ENCODE measurements at places on chromosomes 16 and 17.

GRCh38 chr17:44293509-44294226 lies 14.7 kb upstream of the RUNDC3A start:
- no peak for DNase-seq

GRCh38 chr16:53804467-53804866 lies 100.5 kb downstream of the FTO start:
- DNase-seq = no peak

DNA sequence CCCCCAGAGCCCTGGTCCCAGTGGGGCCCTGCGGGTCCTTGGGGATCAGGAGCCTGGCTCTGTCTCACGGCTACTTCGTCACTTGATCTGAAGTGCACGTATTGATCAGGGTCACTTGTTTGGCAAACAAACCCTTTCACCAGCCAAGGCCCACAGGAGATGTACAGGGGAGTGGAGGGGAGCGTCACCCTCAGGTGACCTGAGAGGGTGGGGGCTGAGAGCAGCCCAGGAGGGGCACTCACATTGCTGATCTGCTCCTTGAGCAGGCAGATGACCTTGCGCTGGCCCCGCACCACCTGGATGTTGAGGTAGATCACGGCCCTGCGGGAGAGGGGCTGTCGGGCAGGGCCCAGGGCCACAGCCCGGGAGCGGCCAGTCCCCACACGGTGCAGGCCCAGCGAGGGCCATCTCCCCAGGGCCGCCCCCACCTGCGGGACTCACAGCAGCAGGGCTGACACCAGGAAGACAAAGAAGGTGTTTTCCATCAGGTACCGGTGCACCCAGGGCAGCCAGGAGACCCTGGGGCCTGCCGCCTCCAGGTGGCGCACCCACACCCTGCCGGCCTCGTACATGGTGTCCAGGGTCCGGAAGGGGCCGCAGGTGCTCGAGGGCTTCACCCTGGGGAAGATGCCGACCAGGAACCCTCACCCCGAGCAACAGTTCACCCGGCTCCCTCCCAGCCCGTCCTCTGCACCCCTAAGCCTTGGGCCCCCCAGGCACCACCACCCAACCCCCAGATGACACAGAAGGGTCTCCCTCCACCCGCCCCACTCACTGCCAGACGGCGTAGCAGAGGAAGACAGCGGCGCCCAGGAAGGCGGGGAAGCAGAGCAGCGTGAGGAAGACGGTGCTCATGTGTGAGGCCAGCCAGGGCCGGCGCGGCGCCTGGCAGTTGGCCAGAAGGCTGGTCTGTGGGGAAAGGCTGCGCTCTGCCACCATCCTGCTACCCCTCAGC lies 11.3 kb downstream of the TMC6 start:
- no peak for DNase-seq

- DNase-seq = no peak
Measured at GRCh38 chr17:50934161-50934560, 68.0 kb upstream of the TOB1 start.

GRCh38 chr16:10685709-10686108 lies 9.0 kb downstream of the TEKT5 start:
- no peak for DNase-seq

DNA sequence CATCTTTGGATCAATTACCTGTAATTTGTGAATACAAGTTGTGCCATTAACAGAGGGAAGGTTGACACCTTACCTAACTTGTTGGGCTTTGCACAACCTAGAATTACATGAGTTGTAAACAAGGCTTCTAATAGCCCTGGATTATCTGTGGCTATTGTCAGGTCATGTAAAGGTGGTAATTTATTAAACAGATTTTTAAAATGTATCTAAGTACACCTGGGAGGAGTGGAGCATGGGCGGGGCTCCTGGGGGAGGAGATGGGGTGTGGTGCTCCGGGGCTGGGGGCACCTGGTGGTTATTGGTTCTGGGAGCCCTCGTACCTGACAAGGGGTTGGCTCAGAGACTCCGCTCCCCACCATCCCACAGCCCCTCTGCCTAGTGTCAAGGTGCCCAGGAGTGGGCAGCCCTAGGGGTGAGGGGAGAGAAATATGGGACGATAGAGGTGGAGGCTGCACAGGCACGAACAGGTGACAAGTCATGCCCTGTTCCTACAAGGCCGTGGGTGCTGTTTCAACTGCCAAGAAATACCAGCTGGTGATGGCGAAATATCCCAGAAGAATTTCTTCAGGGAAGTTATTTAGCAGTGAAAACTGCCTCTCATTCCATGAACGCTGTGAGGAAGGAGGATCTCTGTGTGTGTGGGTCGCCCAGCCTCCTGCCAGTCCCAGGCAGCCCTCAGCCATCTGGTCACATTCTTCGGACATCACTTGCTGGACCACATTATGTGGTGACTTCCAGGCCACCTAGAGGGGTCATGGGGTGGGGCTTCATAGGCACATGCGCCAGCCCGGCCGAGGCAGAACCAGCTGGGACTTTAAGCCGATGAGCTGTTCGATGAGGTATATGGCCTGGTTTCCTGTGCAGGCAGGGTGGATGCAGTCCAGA lies 55.5 kb upstream of the IRX3 start:
- no peak for DNase-seq

- no peak for DNase-seq
Measured at GRCh38 chr17:48262982-48263730, 155.6 kb downstream of the SNX11 start.

DNA sequence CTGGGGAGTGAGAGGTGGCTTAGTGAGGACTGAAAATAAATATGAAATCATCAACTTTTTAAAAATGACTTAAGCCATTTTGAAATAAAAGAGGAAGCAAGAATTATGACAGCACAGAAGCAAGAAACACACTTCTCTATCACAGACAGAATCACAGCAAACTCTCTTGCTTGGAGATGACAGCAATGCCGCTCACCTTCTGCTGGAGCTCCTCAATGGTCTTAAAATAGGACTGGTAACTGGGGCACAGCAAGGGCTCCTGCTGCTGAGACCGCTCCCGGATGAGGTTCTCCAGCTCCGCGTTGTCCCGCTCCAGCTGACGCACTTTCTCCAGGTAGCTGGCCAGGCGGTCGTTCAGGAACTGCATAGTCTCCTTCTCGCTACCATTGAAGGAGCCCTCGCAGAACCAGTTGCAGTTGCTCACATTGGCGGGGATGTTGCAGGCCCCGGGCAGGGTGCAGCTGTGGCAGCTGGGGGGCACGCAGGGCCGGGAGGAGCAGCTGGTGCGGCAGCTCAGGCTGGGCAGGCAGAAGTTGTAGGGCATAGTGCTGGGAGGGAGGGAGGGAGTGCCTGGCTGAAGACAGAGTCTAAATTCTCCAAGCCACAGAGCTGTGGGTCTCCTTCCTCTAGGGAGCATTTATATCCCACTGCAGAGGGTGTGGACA lies at the start of gene KRT31:
Gene KRT31 (minus strand): TSS at position 613 of the 665 bp plus-strand sequence. CDS start 69 bp downstream, at position 544.
- DNase-seq = no peak

GRCh38 chr16:31502981-31503380 lies 5.2 kb downstream of the RUSF1 start:
- no peak for DNase-seq

GRCh38 chr17:48003417-48004151 lies 32.7 kb downstream of the CDK5RAP3 start:
- DNase-seq = no peak

- DNase-seq = no peak
Measured at GRCh38 chr17:73733517-73733916, 89.3 kb upstream of the SDK2 start.

- DNase-seq = peak; percentile 71
Measured at GRCh38 chr16:49704586-49705155, 151.2 kb downstream of the ZNF423 start.

DNA sequence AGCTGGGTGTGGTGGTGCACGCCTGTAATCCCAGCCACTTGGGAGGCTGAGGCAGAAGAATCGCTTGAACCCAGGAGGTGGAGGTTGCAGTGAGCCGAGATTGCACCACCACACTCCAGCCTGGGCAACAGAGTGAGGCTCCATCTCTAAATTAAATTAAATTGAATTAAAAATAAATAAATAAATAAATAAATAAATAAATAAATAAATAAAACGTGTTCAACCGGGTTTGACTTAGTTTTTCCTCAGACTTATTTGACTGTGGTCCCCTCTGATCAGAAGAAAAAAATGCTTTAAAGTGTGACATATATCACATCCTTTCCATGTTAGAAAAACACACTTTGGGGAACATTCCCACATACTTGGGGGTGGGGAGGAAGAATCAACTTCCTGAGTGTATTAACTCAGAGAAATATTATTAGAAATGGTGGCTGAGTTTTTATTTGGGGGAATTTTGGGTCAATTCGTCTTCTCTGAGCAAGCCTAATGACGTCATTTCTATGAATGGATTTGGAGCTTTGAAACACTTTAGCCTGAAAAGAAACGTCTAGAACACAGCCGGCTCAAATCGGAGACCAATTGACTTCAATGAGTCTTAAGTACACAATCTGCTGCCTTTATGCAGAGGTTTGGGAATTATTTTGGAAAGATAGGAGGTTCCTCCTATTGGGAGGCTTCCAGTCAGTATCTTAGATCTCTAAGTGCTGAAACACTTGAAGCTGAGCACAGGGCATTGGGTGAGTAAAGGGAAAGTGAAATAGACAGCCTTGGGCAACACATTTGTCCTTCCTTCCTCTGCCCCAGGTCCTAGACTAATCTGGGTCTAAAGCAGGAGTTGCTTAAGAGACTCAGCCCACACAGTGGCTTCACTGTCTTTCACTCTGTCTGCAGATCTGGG lies 132.6 kb downstream of the PITPNC1 start:
- no peak for DNase-seq

- no peak for DNase-seq
Measured at GRCh38 chr16:85438981-85439685, 174.0 kb upstream of the GSE1 start.

DNA sequence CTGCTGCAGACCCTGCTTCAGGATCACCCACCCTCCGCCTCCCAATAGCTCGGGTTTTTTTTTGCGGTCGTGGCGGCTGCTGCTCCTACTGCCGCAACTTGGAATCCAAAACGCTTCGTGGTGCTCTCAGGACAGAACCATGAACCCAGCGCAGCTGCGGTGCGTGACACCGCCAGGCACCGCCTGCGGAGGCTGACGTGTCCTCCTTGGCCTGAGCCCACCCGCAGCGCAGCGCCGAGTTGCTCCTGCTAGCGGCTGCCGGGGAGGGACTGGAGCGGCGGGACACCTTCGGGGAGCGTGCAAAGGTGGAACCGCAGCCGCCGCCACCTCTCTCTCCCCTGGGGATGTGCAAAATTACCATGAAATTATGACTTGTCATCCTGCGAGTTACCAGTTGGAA lies 1893.0 kb downstream of the TP53TG3F start:
- no peak for DNase-seq

DNA sequence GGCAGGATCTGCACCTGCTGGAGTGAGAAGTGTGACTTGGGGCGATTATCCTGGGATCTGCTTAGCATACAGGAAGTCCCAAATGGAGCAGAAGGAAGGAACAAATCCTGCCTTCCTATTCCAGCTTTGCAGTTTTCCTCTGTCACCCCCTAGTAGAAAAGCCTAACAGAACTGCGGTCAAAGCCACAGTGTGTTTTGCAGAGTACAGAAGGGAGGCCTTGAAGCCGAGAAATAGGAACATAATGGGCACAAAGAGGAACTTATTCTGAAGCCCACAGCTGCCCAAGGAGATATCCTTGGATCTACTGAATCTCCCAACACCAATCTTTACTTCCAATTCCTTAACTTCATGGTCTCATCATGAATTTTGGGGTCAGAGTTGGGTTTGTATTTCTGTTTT lies 8.5 kb downstream of the KRTAP1-5 start:
- DNase-seq = peak; percentile 37

DNA sequence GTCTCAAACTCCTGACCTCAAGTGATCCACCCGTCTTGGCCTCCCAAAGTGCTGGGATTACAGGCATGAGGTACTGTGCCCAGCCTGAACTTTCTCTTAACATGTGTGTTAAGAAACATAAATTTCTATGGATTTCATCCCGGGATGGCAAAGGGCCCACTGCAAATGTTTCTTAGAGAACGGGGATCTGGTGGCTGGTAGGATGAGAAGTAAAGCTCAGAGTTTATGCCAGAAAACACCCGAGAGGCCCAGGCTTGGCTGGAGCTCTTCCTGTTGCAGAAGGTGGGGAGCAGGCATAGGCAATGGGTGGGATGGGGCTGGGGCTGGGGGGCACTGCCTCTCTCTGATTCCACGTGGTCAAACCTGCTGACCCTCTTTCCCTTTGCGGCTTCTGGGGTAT lies 5.6 kb upstream of the CARHSP1 start:
- no peak for DNase-seq

- DNase-seq = no peak
Measured at GRCh38 chr16:88624977-88625576, 13.3 kb upstream of the IL17C start.

- no peak for DNase-seq
Measured at GRCh38 chr16:81350306-81350615, 35.5 kb downstream of the GAN start.

DNA sequence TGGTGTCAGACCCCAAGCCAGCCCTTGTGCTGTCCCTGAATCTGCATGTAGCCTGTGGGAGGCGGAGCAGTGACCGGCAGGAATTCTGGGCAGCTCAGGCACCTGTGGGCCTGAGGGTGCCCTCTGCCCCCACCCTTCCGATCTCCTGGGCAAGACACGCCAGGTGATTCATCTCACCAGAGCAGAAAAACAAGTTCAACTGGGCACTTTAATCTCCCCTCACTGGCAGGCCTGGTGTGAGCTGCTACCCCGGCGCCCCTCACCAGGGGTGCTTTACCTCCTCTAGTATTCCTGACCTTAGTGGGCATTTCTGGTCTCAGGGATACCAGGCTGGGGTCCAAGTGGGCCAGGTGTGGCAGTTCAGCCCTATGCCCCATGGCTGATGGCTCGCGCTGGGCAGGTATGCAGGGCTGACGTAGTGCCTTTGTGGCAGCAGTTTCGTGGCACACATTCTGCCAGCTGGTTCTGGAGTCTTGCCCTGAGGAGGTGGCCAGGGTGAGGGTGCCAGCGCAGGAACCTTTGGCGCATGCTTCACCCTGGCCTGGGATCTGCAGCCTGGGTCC lies 6.0 kb downstream of the ERBB2 start:
- DNase-seq = no peak

DNA sequence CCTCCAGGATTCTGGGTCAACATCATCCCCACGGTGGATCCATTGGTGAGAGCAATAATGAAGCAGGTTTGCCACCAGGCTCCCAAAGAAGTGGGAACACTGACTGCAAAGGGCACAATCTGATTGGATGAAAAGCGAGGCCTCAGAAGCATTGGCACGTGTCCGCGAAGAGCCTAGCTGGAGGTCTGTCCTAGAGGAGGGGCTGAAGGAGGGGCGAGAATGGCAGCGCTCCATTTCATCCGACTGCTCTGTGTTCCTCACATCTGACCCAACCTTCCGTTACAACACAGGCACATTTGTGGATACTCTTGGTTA lies 79.9 kb downstream of the MRC2 start:
- DNase-seq = no peak

DNA sequence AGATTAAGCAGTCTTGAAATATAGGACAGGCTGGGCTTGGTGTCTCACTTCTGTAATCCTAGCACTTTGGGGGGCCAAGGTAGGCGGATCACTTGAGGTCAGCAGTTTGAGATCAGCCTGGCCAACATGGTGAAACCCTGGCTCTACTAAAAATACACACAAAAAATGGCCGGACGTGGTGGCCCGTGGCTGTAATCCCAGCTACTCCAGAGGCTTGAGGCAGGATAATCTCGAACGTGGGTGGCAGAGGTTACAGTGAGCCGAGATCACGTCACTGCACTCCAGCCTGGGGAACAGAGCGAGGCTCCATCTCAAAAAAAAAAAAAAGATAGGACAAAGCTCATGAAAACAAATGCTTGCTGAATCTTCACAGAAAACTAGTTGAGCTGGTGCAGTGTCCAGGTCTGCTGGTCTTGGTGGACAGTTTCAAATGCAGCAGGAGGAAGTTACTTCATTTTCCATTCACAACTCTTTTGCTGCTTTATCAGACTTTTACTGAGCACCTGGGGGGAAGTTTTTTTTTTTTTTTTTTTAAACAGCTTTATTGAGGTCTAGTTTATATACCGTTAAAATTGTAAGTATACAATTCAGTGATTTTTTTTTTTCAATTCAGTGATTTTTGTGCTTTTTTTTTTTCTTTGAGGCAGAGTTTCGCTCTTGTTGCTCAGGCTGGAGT lies 45.2 kb downstream of the SNX29 start:
- no peak for DNase-seq
